Natural killer cell (primary cell): ENCODE measurements at places on chromosomes 3 and 15.
A peak's percentile ranks its signal among the peaks of the same experiment; 100 is the strongest.

DNA sequence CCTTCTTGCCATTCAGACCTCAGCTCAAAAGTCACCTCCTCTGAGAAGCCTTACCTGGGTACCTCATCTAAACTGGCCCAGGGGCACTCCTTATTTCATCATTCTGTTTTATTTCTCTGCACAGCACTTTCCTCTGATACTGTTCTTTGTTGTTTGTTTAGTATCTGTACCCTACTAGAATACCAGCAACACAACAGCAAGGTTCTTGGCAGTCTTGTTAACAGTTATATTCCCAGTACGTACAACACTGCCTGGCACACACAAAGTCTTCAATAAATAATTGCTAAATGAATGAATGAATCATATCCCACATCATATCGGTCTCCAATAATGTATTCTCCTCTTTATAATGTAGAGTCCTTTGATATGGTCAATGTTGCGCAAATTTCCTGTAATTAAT lies 188.1 kb downstream of the FOXP1 start:
- no peak for DNase-seq

DNA sequence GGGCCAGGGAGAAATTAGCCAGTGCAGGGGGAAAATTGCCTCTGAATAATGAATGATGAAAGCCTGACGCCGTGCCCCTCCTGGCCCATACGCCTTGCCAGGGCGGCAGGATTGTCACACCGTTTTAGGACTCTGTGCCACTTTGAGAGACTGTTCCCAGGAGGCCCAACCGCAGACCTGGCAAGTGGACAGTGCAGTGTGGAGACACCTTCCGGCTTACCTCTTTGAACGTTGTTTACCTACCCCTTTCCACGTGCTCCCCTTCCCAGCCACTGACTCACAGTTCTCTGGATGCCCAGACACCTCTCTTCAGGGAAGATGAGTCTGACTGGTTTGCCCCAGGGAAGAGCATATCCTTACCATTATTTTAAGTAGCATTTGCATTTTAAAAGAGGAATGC lies 84.0 kb upstream of the PXYLP1 start:
- no peak for DNase-seq

DNA sequence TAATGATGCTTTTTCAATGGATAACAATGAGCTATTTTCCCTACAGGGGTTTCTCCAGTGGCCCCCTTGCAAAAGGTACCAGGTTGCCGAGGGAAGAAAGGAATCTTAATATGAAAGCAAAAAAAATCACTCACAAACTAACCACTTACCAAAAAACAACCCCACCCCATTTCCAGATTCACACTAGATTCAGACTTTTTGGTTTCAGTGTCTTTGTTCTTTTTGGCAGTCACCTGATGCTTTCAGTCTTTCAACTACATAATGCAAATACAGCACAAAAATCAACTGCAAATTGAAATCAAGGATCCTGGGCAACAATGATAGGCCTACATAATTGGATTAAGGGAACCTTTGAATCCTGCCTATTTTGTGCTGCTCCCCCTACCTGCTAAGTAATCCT lies 71.1 kb upstream of the RAP2B start:
- no peak for DNase-seq

GRCh38 chr3:5428607-5429516 lies 241.4 kb downstream of the EDEM1 start:
- DNase-seq: no peak

GRCh38 chr3:188697127-188697526 lies 474.6 kb upstream of the TPRG1 start:
- no peak for DNase-seq

DNA sequence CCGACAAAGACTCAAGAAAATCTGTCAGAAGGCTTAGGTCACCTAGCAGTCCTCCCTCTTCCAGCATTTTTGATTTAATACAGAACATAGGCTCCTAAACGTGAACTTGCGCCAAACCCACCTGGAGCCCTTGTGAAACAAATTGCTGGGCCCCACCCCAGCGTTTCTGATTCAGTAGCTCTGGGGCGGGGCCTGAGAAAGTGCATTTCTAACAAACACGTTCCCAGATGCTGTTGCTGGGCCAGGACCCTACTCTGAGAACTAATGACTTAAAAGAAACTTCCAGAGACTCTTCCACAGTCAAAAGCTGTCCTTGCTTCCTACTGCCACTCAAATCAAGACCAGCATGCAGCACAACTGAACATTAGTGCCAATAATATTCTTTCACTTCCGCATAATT lies 198.1 kb downstream of the PDZRN3 start:
- DNase-seq: no peak

DNA sequence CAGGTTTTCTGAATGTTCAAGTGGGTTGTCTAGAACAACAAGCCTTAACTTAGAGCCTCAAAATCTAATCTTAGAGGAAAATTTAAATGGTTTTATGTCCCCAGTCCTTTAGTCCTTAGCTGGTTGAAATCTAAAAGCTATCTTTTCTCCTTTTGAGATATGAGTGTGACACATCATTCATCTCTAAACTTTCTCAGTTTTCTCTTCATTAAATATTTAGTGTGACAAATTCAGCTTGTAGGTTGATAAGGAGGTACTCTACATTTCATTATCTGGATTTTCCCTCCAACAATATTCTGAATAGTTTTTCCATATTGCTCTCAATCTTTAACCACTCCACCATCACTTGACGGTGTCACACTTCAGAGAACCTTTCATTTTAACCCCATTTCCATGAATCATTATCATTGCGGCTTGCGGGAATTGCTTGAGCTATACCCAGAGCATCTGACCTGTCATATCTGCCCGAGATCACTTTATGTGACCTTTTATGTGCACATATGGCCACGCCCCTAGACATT lies 16.1 kb upstream of the ATP8B4 start:
- DNase-seq: no peak

DNA sequence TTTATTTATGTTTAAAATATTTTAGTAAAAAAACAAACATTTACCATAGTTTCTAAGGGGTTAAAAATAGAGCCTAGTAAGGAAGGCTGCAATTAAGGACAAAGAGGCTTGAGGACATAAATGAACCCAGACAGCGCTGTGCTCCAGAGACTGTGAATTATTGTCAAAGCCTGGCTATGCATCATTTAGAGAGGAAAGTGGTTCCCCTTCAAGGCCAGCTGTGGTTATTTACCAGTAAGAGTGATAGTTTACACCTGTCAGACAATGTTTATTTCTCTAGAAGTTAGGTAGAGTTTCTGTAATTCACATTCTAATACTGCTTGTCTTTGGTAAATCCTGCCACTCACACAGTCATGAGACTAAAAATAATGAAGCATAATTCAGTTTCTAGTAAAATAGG lies 32.4 kb upstream of the PIK3R4 start:
- DNase-seq: no peak

DNA sequence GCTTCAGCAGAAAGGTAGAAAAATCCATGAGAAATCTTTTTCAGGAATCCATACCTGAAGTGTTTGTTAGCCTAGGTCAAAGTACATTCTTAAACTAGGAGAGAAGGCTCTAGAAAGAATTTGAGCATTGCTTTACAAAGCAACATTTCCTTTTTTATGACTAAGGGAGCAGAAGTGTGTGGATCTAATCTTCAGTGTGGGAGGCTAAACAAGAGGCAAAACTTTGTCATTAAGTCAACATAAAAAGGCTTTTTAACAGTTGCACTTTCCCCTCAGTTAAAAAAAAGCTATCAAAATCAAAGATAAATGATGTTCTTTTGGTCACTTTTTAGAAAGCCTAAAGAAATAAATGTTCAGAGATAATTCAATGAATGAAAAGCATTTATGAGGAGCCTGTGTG lies 154.8 kb downstream of the TMEM108 start:
- no peak for DNase-seq

DNA sequence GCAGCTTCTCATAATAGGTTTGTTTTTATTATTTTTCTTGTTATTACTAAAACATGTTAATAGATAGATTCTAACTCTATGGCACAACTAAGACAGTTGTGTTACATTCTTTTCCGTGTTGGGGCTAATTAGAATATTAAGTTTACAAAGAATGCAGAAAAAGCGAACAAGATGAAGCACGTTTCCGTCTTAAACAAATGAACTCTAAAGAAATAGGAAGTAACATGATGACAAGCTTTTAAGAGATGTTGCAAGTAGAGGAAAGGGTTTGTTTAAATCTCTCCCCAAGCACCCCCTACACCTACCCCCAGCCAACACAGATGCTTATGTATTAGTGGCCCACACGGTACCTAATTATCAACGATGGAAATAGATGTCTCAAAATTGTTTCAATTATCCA lies 207.1 kb downstream of the TP63 start:
- no peak for DNase-seq

DNA sequence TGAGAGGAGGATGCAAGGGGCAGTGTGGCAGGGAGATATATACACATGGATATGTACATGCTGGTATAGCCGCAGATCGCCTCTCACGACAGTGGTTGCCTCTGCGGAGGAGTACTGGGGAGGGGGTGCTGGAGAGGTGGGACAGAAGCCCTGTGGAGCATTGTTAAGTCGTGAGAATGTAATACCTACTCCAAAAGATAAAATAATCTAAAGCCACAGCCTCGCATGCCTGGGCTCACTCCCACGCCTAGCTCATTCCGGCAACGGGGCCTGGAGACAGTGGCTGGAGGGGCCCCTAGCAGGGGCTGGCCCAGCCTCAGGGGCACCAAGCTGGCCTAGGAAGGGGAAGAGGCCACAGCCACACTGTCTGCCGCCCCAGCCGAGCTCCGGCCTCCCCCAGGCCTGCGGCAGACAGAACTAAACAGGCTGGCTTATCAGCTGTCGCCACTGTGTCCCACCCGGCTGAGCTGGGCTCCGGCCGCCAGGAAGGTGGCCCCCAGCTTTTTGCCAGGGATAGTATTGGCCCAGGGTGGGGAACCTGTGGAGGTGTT lies 65.1 kb upstream of the LCTL start:
- DNase-seq: no peak

GRCh38 chr15:33453761-33454160 lies 143.0 kb downstream of the RYR3 start:
- DNase-seq: no peak

DNA sequence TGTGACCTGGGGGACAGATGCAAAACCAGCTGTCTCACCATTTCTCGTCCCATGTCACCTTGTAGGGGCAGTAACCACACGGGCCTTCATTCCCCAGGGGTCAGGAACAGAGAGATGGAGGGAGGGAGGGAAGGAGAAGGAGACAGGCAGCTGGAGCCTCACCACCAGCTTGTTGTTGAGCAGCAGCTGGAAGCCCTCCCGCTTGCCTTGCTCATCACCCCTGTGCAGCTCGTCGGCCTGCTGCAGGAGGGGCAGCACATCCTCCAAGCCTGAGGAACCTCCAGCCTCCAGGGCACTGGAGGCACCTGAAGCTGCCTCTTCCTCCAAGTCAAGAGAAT lies 10.3 kb downstream of the RMDN3 start:
- no peak for DNase-seq

- DNase-seq: no peak
Measured at GRCh38 chr3:173371848-173372487, 25.6 kb upstream of the NLGN1 start.

- no peak for DNase-seq
Measured at GRCh38 chr3:35671483-35671882, 32.2 kb downstream of the ARPP21 start.

GRCh38 chr3:50184242-50184978 lies 7.0 kb upstream of the GNAT1 start:
- DNase-seq: no peak

- DNase-seq: peak; percentile 35
Measured at GRCh38 chr3:51099794-51100535, 285.1 kb upstream of the MANF start.

GRCh38 chr3:153897025-153897723 lies 224.0 kb upstream of the ARHGEF26 start:
- DNase-seq: no peak

- no peak for DNase-seq
Measured at GRCh38 chr3:45170096-45170495, 23.9 kb upstream of the CDCP1 start.

DNA sequence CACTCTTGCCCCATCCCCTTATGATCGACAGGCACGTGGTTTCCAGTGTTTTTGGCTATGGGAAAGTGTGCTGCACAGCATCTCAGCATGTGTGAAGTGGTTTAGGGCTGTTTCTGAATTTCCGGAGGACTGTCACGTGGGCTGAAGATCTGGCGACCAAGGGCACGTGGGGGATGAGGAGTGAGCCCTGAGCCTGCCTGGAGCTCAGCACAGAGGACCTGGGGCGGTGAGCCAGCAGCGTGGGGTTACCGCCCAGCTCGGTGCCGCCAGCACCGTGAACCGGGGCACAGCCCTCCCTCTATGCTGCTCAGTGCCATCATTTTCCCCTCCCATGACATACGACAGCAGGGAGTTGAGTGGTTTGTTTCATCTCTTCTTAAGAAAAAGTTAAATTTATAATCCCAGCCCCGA lies 150.2 kb downstream of the DNAJB8 start:
- no peak for DNase-seq

DNA sequence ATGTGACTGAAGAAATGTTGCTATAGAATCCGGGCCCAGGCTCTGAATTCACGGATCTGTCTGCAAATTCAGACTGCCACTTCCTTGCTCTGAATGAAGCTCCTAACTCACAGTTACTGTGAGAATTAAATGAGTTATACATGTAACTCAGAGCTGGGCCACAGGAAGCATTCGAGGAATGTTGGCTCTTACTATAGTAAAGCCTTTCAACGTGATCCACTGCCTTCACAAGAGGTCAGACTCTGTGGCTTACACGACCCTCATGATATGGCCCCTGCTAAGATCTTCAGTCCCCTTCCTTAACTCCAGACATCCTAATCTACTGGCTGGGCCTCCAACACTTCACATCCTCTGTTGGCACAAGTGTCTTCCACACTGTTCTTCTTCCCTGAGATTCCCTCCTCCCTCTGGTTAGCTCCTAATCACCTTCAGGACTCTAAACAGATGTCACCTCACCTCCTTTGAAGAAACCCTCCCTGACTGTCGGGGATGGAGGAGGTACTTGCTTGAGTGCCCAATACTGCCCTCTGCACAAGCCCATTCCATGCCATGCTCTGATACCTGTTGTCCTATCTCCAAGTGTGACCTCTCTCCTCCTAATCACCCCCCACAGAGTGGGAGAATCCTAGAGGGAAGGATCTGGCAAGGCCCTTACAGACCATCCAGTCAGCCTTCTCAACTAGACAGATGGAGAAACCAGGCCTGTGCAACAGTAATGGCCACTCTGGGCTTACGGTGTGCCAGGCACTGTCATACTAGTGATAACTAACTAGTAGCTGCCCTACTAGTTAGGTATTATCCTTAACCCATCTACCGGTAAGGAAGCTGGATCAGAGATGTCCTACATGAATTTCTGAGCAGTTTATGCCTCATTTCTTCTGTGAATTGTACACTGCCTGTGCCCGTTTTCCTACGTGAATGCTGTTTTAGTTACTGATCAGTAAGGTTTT lies 1.3 kb downstream of the ACTR8 start:
- DNase-seq: no peak

- no peak for DNase-seq
Measured at GRCh38 chr3:129289201-129289921, 10.7 kb downstream of the HMCES start.

DNA sequence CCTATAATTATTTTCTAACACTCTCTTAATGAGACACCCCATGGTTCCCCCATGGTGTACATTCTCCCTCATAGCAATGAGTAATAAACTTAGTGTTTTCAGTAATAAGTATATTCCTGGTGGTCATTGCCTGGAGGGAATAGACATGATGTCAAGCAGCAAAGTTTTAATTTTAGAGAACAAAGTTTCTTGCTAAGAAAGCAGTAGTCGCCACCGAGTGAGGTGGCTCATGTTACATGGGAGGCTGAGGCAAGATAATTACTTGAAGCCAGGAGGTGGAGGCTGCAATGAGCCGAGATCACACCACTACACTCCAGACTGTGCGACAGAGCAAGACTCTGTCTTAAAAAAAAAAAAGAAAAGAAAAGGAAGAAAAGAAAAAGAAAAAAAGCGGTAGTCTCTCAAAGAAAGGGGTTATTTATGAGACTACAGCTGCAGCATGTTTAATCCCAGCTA lies 2.4 kb upstream of the ELP6 start:
- DNase-seq: no peak

- DNase-seq: no peak
Measured at GRCh38 chr15:48352474-48353072, 21.3 kb downstream of the DUT start.
